ENCODE measurements at places on chromosomes 1 and 21. TPM values are rescaled to one million over a fixed set of nuclear protein-coding genes. Genes with fewer than 3 reads are reported as not detected.

DNA sequence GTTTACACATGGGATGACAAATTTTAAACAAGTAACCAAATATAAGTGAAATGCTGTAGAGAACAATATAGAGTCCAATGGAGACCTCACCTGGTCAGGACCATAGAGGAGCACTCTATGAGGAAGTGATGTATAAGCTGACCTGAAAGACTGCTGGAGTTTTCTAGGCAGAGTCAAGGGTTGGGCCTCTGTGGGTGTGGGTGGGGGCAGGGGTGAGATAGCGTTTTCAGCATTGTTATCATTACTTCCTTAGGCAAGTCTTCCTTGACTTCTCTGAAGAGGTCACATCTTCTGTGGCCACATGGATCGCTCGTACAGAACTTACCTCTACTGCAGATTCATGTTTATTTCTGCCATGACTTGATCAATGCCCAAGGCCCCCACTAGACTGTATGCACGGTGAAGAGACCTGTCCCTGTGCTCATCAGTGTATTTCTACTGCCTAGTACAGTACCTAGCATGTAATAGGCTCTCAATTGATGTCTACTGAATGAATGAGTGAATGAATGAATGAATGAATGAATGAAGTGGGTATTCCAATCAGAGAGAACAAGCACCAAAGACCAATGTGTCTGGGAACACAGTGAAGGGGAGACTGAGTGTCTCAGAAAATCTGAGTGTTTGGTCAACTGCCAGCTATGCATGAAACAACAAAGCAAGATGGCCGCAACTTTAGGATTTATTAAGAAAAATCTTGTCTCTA, 116.5 kb downstream of the RNF220 start:
- DNase-seq = no peak

- no peak for DNase-seq
These were observed 156.8 kb downstream of the CDC42BPA start for GRCh38 chr1:227161470-227161869.

- DNase-seq = no peak
These were observed 4.0 kb downstream of the KLHDC7A start for GRCh38 chr1:18484721-18485120.

DNA sequence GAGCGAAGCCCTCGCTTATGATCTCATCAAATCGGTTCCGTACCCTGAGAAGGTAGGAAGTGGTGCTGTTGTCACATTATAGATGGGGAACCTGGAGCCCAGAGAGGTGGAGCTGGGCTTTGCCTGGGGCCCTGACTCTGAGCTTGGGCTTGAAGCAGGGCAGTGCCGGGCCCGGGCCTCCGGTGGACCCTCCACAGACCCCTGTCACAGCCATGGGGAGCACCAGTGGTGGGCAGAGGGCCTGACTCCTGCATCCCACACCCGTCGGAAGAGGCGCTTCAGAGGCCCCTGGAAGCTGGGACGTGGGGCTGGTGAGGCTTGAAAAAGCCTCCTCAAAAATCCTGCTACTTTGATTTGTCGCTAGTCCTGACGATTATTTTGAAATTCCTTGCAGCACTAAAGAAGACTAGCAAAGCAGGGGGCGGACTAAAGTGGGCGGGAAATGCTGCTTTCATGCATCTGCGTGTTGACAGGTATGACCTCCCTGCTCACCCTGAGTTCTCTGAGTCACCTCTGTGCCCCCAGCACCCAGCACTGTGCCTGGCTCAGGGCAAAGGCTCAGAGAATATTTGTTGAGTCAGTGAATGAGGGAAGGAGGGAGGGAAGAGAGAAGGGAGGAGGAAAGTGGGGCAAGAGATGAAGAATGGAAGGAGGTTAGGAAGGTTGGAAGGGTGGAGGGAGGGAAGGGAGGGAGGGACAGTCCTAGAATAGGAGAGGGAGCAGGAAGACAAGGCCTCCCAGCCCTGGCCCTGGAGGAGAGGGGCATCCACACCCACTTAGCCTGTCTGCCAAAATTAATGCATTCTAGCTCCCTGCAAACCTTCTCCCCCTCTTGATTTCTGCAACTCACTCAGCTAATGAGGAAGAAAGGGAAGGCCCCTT, 262.8 kb upstream of the VAMP3 start:
- DNase-seq = no peak

RABGGTB gene
- total RNA-seq = 68.5 TPM

- DNase-seq = no peak
These were observed at the start of gene ERICH3 for GRCh38 chr1:74673351-74674111. ERICH3 (minus strand) TSS chr1:74673792; CDS start chr1:74673519, 273 bp downstream.

- no peak for DNase-seq
These were observed 692 bp upstream of the RALGPS2 start for GRCh38 chr1:178724376-178724727.

DNA sequence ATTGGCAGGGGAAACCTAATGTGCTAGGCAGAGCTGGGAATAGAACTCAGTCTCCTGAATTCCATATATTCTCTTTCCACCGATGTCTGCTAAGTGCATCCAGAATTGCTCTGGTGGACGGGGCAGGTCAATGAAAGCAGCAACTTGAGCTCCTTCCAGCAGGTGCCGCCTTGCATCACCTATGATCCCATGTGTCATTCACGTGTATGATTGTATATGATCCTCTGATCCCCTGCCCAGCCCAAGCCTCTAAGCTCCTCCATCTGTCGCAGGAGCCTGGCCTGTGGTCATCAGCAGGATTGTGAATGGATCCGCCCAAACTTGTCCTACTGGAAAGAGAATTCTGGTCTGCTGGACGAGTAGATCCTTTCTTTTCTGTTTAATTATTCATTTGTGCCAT, 13.1 kb downstream of the ACTA1 start:
- DNase-seq = no peak

DNA sequence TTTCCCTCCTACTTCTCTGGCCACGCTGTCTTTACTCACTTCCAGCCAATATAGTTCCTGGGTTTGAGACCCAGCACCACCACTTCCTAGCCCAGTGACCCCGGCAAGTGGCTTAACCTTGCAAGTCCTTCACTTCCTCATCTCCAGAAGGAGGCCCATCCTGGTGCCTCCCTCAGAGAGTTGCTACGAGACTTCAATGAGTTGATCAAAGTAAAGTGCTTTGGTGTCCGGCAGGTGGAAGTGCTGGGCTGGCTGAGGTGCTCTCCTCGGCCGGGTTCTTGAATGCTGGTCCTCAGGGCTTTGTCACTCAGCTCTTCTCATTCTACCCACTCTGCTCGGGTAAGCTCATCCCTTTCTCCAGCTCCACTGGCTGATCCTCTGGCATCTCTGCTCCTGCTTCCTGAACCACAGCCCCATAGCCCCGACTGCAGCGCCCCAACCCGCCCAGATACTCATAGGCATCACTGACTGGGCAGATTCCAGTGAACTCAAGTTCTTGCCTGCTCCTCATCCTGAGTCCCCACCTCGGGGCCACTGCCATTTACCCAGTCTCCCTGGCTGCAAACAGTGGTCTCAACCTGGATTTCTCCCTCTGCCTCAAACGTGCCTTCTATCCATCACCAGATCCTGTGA, 75.8 kb upstream of the WNT4 start:
- no peak for DNase-seq

C1QC gene
- 32.3 TPM for total RNA-seq

DNA sequence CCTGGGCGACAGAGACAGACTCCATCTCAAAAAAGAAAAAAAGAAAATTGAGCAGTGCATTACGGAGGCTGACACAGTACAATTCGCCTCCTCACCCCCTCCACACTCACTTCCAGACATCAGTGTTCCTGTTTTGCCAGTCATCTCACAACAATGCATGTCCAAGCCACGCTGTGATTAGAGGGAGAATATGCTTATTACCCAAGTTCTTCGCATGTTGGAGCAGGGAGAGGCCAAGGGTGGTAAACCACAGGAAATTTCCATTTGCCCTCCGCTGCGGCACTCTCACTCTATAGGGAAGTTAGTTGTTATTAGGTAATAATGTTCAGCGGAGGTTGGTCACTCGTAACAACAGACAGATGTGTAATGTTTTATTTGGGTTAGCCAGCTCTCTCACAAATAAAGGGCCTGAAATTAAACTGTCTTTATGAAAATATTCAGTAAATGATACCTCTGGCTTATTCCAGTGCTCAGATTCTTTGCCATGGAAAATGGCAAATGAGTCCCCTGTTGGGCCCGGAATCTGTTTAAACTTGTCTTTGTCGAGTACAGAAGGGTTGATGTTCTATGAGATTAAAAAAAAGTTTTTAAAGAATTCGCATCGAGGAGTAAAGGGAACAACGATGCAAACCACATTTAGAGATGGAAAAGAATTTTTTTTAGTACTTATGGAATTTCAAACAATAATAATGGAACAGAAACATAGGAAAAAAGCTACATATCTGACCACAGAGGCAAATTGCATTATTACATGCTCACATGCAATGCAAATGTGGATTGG, 33.1 kb downstream of the KCNJ15 start:
- DNase-seq = no peak

SDC3 gene
- 6.5 TPM for total RNA-seq

BARHL2 gene
- total RNA-seq = not detected

SPRR1B gene
- not detected for total RNA-seq

GRCh38 chr1:202004711-202005110, 5.7 kb upstream of the ELF3 start:
- DNase-seq = no peak

GRCh38 chr1:56688522-56689026, 43.5 kb downstream of the PRKAA2 start:
- no peak for DNase-seq

DNA sequence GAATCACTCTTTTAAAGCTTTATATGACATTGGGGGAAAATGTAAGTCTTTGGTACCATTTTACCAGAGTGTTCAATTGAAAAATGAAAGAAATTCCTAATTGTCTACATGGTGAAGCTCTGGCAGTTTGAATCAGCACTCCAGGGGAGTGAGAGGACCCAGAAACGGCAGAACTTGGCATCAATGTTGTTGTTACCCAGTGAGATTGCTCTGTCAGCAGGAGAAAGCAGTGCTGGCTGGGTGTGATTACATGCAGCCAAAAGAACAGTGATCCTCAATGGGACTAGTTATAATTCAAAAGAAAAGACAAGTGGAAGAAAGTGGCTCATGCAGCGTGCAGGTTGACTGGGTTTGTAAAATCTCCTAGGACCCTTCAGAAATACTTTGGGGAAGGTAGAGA, 206.4 kb downstream of the PTPRC start:
- no peak for DNase-seq

DNA sequence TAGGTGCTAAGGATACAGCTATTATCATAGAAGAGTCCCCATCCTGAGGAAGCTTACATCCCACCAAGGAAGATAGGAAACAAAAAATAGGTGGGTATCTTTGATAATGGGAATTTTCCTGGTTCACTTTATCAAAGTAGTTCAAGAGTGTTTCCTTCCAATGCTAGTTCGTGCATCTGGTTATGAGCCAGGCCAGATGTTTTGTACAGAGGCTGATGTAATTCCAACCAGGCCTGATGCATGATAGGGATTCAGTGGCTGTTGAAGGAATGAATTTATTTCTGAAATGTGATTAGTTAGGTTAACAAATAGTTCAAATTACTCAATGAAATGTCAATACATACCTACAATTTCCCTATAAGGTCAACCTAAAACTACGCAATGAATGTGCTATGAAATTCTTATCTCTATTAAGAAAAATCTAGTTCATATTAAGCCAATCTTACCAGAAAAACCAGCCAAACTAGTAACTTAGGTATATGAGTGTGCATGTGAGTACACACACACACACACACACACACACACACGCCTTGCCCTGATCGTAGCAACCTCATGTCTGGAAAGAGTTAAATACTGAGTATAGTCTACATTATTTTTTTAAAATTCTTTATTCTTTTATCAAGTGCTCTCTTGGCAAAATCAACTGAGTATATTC, 9.5 kb upstream of the ZBTB18 start:
- no peak for DNase-seq

- no peak for DNase-seq
These were observed 88.4 kb downstream of the DYRK1A start for GRCh38 chr21:37454869-37455503.
